Naive thymus-derived CD4-positive, alpha-beta T cell (primary cell): ENCODE measurements at places on chromosomes 13 and 19. TPM values are rescaled to one million over a fixed set of nuclear protein-coding genes. Genes with fewer than 3 reads are reported as not detected.

- H3K27me3 ChIP-seq = peaks cover 2% of the 10 kb centered on the region
- DNase-seq = no peak
- no peaks in the 10 kb centered on the region for H3K36me3 ChIP-seq
- H3K4me1 ChIP-seq = no peaks in the 10 kb centered on the region
These were observed 95.7 kb downstream of the KCTD12 start for GRCh38 chr13:76790526-76790925.

DNA sequence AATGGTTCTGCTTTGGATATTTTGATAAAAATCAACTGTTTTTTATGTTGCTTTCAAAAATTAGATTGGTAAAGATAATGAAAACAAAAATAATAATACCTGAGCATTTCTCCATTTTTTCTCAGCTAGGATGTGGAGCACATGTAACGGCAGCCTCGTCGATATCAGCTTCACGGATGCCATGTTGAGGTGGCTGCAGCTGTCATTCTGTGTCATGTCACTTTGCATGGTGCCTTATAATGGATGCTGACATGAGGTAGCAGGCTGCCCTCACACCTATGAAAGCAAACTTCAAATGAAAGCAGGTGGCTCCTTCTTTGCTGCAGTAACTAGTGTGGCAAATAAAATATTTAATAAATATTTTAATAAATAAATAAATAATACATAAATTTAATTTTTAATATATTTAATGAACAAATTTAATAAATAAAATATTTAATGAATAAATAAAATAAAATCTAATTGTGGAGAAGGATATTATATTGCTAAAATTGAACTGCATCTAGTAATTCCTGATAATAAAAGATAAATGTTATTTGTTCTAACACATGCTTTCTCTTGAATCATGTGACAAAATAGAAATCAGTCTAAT lies 955.7 kb upstream of the SLC10A2 start:
- H3K36me3 ChIP-seq = no peaks in the 10 kb centered on the region
- H3K27me3 ChIP-seq = no peaks in the 10 kb centered on the region
- H3K27ac ChIP-seq = no peak overlapping the region
- H3K4me1 ChIP-seq = no peaks in the 10 kb centered on the region
- H3K4me3 ChIP-seq = no peak overlapping the region
- no peak for DNase-seq

GRCh38 chr19:38229585-38230073 lies 5.6 kb upstream of the DPF1 start:
- no peaks in the 10 kb centered on the region for H3K4me1 ChIP-seq
- H3K36me3 ChIP-seq = no peaks in the 10 kb centered on the region
- no peak overlapping the region for H3K27ac ChIP-seq
- no peak overlapping the region for H3K4me3 ChIP-seq

DNA sequence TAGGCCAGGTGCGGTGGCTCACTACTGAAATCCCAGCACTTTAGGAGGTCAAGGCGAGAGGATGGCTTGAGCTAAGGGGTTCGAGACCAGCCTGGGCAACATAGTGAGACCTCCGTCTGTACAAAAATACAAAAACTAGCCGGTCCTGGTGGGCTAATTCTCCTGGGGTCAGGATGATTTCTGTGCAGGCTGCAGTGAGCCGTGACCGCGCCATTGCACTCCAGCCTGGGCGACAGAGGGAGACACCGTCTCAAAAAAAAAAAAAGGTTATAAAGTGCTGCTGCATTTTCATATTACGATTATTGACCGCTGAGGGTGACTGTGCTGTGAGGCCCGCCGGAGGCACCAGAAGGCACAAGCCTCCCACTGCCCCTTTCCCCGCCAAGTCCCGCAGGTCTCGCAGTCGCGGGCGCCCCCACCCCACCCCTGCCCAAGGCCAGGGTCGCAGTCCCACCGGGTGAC lies 477 bp upstream of the PLEKHF1 start:
- no peaks in the 10 kb centered on the region for H3K27me3 ChIP-seq
- peaks cover 27% of the 10 kb centered on the region for H3K4me1 ChIP-seq
- peak overlapping the region; percentile 94 for H3K27ac ChIP-seq
- H3K36me3 ChIP-seq = no peaks in the 10 kb centered on the region

Gene ITGBL1
- total RNA-seq = not detected

DNA sequence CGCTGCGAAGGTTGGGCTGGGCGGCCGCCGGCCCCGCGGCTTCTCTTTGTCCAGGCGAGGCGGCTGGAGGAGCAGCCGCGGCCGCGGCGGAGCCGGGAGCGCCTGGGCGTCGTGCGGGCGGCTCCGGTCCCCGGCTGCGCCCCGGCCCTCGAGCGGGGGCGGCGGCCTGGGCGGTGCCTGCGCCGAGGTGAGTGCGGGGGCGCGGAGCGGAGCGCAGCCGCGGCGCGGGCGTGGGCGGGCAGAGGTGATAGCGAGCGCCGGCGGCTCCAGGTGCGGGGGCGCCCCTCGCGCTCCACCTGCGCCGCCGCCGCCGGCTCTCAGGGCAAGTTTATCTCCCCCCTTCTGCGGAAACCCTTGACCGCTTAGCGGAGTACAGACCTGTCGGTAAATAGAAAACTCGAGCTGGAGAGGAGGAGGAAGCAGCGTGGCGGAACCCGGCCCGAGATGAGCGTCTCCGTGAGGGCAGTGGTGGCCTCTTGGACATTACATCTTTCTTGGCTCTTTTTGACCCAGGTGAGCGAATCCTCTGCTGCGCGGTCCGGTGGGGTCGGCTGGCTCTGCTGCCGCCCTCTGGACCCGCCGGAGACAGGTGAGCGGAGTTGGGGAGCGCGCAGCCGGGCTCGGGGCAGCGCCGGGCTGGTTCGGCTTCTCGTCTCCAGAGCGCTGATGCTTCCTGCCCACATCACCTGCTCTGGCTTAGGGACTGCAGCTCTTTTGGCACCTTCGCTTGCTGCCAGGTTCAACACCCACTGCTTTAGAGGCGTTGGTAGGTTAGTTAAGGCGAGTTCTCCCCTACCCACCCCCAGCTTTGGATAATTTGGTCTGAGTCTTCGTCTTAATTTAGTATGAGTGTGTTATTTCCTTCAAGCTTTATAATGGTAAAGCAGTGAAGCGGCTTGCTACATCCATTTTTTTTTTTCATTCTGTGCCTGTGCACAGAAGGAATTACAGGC lies at the start of gene MTUS2:
MTUS2 (plus strand) TSS at position 241 of the 953 bp plus-strand sequence.
- no peak within 1 kb of the TSS for H3K27ac ChIP-seq
- no peak for DNase-seq
- H3K4me1 ChIP-seq = no peaks in the 10 kb centered on the region
- H3K4me3 ChIP-seq = no peak within 1 kb of the TSS
- H3K27me3 ChIP-seq = no peaks in the 10 kb centered on the region

DNA sequence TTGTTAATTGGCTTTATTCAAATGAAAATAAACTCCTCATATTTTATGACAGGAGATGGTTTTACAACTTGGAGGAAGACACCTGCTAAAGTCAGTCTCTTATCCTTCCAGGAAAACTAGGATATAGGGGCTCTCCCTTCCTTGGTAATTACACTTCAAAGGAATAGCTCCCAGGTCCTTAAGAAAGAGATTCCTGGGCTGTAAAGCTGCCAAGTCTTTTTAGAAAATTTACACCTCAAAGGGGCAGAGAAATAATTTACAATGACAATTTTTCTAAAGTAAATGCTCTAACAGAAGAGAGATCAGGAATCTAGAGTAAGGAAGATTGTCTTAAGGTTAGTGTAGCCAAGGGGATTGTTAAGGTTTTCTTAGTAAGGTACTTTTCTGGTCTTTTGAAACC lies 1359.0 kb downstream of the OLFM4 start:
- H3K4me1 ChIP-seq = no peaks in the 10 kb centered on the region
- H3K27me3 ChIP-seq = no peaks in the 10 kb centered on the region
- no peaks in the 10 kb centered on the region for H3K36me3 ChIP-seq
- no peak overlapping the region for H3K27ac ChIP-seq
- no peak overlapping the region for H3K4me3 ChIP-seq

Gene CYP2A6
- total RNA-seq = 0.43 TPM

Gene ONECUT3
- total RNA-seq = not detected

GRCh38 chr19:51467864-51468544 lies 9.8 kb upstream of the SIGLEC8 start:
- H3K4me3 ChIP-seq = no peak overlapping the region
- DNase-seq = no peak
- no peak overlapping the region for H3K27ac ChIP-seq
- H3K4me1 ChIP-seq = no peaks in the 10 kb centered on the region
- H3K27me3 ChIP-seq = no peaks in the 10 kb centered on the region

DNA sequence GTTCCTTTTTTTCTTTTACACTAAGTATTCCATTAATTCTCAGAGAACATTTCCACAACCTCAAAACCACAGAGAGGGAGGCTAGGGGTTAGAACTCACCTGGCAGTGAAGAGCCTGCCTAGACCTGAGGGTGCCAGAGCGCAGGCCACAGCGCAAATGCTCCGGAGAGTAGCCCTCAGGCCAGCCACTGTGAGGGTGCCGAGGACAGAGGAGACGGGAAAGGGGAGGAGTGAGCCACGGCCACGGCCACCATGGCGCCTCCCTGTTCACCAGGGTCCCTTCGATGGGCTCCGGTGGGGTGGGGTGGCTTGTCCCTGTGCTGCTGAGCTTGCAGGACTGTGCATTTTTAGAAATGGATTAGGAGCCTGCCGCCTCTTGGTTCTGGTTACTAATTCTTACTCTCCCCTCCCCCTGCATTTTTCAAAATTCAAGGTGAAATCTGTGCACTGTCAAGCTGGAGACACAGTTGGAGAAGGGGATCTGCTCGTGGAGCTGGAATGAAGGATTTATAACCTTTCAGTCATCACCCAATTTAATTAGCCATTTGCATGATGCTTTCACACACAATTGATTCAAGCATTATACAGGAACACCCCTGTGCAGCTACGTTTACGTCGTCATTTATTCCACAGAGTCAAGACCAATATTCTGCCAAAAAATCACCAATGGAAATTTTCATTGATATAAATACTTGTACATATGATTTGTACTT lies 58.8 kb downstream of the GGACT start:
- no peaks in the 10 kb centered on the region for H3K27me3 ChIP-seq
- no peak overlapping the region for H3K27ac ChIP-seq
- H3K4me1 ChIP-seq = no peaks in the 10 kb centered on the region
- no peaks in the 10 kb centered on the region for H3K36me3 ChIP-seq

DNA sequence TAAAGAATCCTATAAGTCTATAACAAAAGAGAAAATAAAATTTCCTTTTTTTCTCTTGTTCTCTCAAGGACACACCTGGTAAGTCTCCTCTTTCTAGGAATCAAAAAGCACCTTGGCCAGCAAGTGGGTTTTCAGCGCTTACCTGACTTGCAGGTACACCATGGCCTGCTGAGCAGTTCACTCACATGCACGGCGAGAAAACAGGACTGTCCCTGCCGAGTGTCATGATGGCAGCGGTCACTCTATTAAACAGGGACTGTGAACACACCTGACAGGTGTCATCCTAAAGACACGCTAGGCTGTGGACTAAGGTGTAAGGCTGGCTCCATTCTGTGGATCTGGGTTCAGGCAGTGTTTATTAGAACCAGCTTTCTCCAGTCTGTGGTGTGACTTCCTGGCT lies 170.2 kb downstream of the TEX29 start:
- DNase-seq = no peak
- H3K27ac ChIP-seq = no peak overlapping the region
- no peak overlapping the region for H3K4me3 ChIP-seq
- H3K4me1 ChIP-seq = no peaks in the 10 kb centered on the region
- H3K27me3 ChIP-seq = no peaks in the 10 kb centered on the region
- H3K36me3 ChIP-seq = no peaks in the 10 kb centered on the region

GRCh38 chr19:18597809-18598660 lies 8.6 kb downstream of the CRLF1 start:
- peaks cover 2% of the 10 kb centered on the region for H3K27me3 ChIP-seq
- H3K27ac ChIP-seq = no peak overlapping the region
- H3K4me1 ChIP-seq = peaks cover 7% of the 10 kb centered on the region
- no peak overlapping the region for H3K4me3 ChIP-seq
- H3K36me3 ChIP-seq = no peaks in the 10 kb centered on the region

Gene GGN
- total RNA-seq = 0.60 TPM

- H3K4me1 ChIP-seq = no peaks in the 10 kb centered on the region
- no peak for DNase-seq
- H3K27me3 ChIP-seq = no peaks in the 10 kb centered on the region
- no peaks in the 10 kb centered on the region for H3K36me3 ChIP-seq
- no peak overlapping the region for H3K4me3 ChIP-seq
- H3K27ac ChIP-seq = no peak overlapping the region
These were observed 14.0 kb upstream of the CRTC1 start for GRCh38 chr19:18669524-18669817.

Gene ELOF1
- 48.4 TPM for total RNA-seq

- H3K4me3 ChIP-seq = no peak overlapping the region
- H3K4me1 ChIP-seq = no peaks in the 10 kb centered on the region
- H3K27me3 ChIP-seq = no peaks in the 10 kb centered on the region
- H3K27ac ChIP-seq = no peak overlapping the region
These were observed 16.0 kb downstream of the FSD1 start for GRCh38 chr19:4320419-4320818.

Gene GPC5
- total RNA-seq = 0.08 and 0.10 TPM in 2 replicates

- H3K27ac ChIP-seq = peak overlapping the region; percentile 95
- H3K27me3 ChIP-seq = no peaks in the 10 kb centered on the region
- H3K4me1 ChIP-seq = peaks cover 26% of the 10 kb centered on the region
- H3K36me3 ChIP-seq = peaks cover under 1% of the 10 kb centered on the region
These were observed 2.7 kb upstream of the HNRNPL start for GRCh38 chr19:38852231-38853044.

DNA sequence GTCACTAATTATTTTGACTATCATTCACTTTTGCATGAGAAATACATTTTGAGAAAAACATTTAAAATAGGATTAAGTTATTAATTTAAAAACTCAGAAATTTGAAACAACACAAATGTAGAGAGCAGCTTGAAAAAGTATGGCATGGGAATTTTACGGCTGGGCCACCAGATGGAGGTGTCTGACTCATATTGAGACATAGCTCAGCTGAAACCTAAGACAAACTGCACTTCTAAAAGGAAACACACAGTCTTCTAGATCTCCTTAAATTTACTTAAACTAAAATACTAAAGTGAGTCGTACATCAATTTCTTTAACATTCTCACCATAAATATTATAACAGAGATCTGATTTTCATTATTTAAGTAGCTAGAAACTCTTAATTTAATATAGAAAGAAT lies 41.9 kb upstream of the POSTN start:
- H3K36me3 ChIP-seq = no peaks in the 10 kb centered on the region
- H3K27ac ChIP-seq = no peak overlapping the region
- H3K4me3 ChIP-seq = no peak overlapping the region
- DNase-seq = no peak
- H3K27me3 ChIP-seq = no peaks in the 10 kb centered on the region

- H3K27ac ChIP-seq = no peak overlapping the region
- no peaks in the 10 kb centered on the region for H3K27me3 ChIP-seq
- DNase-seq = peak; percentile 33
These were observed 190.9 kb downstream of the COL4A1 start for GRCh38 chr13:110116072-110116487.

Gene COMP
- total RNA-seq = not detected

- no peaks in the 10 kb centered on the region for H3K36me3 ChIP-seq
- peaks cover 11% of the 10 kb centered on the region for H3K4me1 ChIP-seq
- H3K4me3 ChIP-seq = no peak overlapping the region
These were observed 673 bp downstream of the TEAD2 start for GRCh38 chr19:49361438-49362047.

DNA sequence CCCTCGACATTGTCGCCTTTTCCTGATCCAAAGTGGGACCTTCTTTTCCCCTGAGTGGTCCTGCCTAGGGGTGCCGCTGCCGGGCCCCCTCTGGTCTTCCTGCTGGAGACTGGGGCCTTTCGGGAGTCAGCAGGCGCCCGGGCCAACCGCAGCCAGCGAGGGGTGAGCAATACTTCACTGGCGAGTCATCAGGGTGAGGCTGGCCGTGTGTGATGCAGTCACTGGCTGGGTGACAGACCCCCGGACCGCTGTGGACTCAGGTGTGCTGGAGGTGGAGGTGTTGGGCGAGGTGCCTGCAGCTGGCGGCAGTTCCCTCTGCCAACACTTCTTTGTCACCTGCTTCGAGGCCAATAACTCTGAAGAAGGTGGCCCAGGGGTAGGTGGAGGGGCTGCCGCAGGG lies 1.5 kb upstream of the CGB5 start:
- H3K4me3 ChIP-seq = no peak overlapping the region
- DNase-seq = no peak
- no peaks in the 10 kb centered on the region for H3K36me3 ChIP-seq
- H3K27me3 ChIP-seq = no peaks in the 10 kb centered on the region
- H3K4me1 ChIP-seq = no peaks in the 10 kb centered on the region
- no peak overlapping the region for H3K27ac ChIP-seq

Gene RGCC
- 44.5 and 45.9 TPM in 2 replicates for total RNA-seq
